ENCODE measurements at places on chromosomes 1 and 21. TPM values are rescaled to one million over a fixed set of nuclear protein-coding genes. Genes with fewer than 3 reads are reported as not detected.

DNA sequence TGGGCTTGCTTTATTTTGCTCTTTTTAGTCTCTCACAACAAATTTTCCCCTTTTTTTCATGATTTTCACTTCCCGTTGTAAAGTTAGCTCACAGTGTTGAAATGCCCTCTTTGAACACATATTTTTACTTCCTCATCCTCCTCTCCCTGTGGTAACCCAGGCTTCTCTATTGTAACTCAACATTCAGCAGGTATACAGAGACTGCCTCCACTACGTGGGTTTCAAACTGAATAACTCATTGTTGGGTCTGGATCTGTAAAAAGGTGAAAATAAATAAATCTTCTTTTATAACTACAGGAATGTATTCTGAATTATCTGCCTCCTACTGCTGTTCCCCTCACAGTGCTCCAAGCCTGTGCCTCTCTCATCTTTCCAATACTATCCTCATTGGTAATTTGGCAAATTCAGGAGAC, 166.4 kb downstream of the RUNX1 start:
- no peak for DNase-seq

- DNase-seq = no peak
These were observed 107.6 kb upstream of the CSF3R start for GRCh38 chr1:36590264-36590663.

- DNase-seq = no peak
These were observed 33.9 kb upstream of the SELENON start for GRCh38 chr1:25765923-25766589.

The TFF3 gene
- total RNA-seq = 5.4 TPM

The HES2 gene
- 41.8 TPM for total RNA-seq

- DNase-seq = no peak
These were observed 62.8 kb upstream of the NGF start for GRCh38 chr1:115400891-115401290.

The CNR2 gene
- total RNA-seq = not detected
